C1 segment of cervical spinal cord (tissue), 14 donors: ENCODE measurements at places on chromosomes 11 and 22.

DNA sequence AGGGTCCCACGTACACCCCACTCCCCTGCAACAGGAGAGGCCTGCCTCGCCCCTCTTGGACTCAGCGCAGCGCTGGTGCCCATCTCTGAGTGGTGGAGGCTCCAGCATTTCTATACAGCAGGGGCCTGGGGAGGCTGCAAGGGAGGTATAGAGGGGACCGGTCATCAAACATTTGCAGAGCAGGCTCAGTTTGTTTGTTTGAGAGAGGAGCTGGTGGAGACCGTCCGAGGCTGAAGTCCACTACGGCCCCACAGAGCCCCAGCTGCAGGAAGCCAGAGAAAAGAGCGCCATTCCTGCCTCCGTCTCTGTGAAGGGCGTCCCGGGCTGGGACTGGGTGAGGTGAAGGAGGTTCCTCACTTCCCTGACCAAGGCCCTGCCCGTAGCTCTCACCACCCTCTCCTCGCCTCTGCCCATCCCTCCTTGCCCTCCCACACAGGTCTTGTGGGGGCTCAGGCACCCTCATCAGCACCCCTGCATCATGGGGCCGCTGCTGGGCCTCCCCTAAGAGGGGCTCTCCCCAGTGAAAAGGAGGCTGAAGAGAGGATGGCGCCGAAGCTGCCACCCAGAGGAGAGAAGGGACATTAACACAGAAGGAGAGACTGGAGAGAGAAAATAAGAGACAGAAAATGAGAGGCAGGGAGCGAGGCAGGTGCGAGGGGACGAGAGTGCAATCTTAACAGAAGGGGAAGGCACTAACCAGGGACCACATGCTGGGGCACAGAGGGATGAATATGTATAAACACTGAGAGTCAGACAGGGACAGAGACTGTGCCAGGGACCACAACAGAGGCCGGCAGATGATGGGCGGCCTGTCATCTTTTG lies 24.5 kb downstream of the RPUSD4 start:
- no peak for DNase-seq

DNA sequence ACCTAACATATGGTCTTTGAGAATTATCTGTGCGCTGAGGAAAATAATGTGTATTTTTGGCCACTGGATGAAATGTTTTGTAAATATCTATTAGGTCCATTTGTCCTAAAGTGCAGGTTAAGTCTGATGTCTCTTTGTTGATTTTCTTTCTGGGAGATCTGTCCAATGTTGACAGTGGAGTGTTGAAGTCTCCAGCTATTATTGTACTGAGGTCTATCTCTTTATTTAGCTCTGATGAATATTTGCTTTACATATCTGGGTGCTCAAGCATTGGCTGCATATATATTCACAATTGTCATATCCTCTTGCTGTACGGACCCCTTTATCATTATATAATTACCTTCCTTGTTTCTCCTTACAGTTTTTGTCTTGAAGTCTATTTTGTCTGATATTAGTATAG lies 833.8 kb downstream of the DLG2 start:
- DNase-seq = no peak

- no peak for DNase-seq
These were observed 11.1 kb downstream of the CCND1 start for GRCh38 chr11:69651834-69652620.

DNA sequence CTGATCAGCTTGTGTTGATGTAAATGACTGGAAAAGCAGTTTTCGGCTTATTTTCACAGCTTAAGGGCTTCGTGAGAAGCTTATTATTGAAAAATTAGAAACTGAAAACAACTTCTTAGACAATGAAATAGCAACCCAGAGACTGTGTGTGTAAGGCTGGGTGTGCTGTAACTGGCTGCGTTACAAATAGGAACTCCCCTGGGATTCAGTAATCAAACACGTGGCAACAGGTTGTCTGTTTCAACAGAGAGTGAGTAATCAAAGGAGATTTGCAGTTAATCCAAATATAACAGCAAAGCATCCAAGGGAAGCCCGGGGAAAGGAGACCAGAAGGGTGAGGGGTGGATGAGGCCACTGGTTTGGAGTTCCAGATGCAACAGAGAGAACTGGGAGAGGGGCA lies 19.2 kb downstream of the NTM start:
- DNase-seq = no peak

DNA sequence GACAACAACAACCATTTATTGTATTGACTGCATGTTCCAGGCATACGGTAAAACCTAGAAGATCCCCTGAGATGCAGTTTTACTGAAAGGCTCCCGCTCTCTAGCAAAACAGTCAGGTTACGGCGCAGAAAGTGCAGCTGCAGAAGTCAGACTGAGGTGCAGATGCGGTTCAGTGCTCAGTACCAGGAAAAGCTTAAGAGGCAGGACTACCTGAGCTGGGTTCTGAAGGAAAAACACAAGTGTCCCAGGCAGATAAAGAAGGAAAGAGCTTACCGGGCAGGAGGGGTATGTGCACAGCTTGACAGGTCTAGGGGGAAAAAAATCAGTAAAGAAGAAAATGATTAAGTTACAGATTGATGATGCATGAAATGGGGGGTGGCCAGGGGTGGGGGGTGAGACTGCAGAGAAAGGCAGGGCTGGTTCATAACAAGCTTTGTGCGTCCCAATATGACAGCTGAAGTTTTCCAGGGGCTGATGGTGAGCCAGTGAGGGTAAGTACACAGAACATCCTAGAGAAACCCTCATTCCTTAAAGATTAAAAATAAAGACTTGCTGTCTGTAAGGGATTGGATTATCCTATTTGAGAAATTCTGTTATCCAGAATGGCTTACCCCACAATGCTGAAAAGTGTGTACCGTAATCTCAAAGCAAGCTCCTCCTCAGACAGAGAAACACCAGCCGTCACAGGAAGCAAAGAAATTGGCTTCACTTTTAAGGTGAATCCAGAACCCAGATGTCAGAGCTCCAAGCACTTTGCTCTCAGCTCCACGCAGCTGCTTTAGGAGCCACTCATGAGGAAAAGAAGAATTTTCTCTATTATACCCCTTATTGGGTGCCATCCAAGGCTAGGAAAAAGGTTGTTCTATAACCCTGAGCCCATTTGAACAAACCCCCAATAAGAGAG lies 11.9 kb downstream of the LARGE1 start:
- DNase-seq = no peak

- no peak for DNase-seq
These were observed 2.5 kb downstream of the USP2 start for GRCh38 chr11:119378851-119379465.

- no peak for DNase-seq
These were observed at the start of gene POU2AF2 for GRCh38 chr11:111245425-111245824. TSS of gene POU2AF2 (plus strand) at chr11:111245725. CDS start at chr11:111245854, 129 bp downstream.

GRCh38 chr11:15758857-15759465 lies 597.4 kb downstream of the SOX6 start:
- no peak for DNase-seq

- DNase-seq = no peak
These were observed 124.0 kb downstream of the ME3 start for GRCh38 chr11:86548271-86548917.

DNA sequence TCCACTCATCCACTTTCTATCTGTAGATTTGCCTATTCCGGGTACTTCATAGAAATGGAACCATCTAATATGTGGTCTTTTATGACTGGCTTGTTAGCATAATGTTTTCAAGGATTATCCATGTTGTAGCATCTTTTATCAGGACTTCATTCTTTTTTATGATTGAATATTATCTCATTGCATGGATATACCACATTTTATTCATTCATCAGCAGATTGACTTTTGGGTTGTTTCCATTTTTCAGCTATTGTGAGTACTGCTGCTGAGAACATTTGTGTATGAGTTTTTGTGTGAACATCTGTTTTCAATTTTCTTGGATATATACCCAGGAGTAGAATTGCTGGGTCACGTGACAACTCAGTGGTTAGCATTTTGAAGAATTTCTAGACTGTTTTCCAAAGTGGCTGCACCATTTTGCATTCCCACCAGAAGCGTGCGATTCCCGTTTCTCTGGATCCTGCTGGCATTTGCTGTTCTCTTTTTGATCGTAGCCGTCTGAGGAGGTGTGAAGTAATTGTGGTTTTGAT lies 8.9 kb downstream of the DERL3 start:
- DNase-seq = no peak

DNA sequence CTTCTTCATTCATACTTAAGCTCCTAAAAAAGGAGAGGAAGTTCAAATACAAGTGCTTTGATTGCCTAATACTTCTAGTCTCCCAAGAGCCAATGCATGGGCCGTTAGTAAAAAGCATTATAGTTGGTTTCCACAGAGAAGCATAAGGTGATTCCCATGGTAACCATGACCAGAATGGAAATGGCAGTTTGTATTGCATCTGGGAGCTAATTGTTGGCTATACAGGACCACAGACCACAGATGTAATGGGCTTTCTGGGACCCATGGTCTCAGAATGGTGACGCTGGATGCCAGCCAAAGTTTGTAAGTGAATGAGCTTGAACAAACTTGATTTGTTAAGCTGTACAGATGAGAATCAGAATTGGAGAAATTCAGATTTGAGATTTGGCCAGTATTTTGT lies 333.9 kb upstream of the C11orf87 start:
- no peak for DNase-seq

DNA sequence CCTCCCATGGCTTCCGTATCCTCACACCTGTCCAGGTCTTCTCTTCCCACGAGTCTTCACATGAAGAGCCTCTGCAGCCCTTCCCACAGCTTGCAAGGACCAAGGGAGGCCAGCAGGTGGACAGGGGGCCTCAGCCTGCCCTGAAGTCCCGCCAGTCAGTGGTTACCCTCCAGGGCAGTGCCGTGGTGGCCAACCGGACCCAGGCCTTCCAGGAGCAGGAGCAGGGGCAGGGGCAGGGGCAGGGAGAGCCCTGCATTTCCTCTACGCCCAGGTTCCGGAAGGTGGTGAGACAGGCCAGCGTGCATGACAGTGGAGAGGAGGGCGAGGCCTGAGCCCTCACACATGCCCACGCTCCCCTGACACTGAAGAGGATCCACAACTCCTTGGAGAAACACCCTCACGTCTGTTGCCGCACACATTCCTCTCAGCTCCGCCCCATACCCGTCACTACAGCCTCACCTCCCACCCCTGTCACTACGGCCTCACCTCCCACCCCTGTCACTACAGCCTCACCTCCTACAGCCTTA lies 8.3 kb downstream of the SSH3 start:
- no peak for DNase-seq

- DNase-seq = no peak
These were observed 134.7 kb upstream of the PGR start for GRCh38 chr11:101264306-101264705.
